NCI-H187 treated with DMSO at 0.1 percent for 48 hours (cell line): ENCODE measurements at places on chromosomes 7 and 10.

DNA sequence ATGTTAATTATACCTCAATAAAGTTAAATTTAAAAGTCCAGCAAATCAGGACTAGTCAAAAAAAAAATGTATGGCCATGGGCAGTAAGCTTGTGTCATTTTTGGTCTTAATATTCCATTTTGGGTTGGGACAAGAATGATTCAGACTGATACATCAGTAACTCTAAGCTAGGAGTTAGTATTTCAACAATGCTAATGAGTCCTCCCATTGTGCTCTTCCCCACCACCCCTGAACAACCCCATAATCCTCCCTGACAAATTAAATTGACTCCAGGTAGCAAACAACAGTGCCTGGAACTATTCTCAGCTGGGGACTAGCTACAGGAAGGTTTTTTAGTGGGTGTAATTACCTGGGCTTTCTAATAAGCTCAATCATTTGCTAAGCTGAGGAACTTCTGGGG is 30.7 kb upstream of the KCNIP2 start:
- no peak for DNase-seq

DNA sequence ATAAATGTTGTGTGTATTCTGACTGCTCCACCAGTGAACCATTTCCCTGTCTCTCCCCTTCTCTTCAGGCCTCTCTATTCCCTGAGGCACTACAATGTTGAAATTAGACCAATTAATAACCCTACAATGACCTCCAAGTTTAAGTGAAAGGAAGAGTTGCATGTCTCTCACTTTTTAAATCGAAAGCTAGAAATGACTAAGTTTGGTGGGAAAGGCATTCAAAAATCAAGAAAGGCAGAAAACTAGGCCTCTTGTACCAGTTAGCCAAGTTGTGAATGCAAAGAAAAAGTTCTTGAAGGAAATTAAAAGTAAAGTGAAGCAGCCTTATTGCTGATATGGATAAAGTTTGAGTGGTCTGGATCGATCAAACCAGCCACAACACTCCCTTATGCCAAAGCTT is 198.3 kb upstream of the YAE1 start:
- DNase-seq = no peak

DNA sequence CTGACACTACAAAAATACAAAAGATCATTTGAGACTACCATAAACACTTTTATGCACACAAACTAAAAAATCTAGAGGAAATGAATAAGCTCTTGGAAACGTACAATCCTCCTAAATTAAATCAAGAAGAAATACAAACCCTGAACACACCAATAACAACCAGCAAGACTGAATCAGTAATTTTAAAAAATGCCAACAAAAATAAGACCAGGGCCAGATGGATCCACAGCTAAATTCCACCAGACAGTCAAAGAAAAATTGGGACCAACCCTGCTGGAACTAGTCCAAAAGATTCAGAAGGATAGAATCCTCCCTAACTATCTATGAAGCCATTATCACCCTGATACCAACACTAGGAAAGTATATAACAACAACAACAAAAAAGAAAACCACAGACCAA is 277.4 kb downstream of the AGMO start:
- DNase-seq = no peak

DNA sequence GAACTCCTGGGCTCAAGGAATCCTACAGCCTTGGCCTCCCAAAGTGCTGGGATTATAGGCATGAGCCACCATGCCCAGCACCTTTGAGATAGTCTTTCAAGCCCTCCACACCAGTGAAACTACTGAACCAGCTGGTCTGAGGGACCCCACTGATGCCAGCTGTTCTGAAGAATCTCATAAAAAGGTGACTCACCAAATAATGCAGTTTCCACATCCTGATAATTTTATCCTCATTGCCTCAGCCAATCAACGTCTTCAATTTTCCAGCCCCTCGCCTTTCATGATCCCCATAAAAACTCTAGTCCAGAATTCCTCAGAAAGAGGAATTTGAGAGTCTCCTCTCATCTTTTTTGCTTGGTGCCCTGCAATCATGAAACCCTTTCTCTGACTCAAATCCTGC is 1691.6 kb upstream of the LRRTM3 start:
- DNase-seq = no peak

DNA sequence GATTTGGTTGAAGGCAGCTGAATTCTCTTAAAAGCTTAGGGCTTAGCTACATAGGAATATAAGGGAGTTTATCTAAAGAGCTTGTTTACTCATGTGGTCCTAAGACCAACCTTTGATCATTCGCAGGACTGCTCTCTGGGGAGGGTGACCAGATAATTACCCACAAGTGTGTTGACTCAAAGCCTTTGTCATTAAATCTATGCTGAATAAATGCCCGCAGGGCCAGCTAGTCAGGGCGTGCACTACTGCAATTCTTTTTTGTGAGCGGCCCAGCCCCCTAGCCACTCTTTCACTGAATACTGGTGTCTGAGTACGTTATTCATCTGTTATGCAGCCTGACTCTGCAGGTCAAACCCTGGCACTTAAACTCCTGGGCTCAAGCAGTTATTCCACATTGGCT is 69.6 kb downstream of the AKAP9 start:
- DNase-seq = no peak
